Cardiac septum (tissue), 1 donor: ENCODE measurements at places on chromosomes 11 and 22.

DNA sequence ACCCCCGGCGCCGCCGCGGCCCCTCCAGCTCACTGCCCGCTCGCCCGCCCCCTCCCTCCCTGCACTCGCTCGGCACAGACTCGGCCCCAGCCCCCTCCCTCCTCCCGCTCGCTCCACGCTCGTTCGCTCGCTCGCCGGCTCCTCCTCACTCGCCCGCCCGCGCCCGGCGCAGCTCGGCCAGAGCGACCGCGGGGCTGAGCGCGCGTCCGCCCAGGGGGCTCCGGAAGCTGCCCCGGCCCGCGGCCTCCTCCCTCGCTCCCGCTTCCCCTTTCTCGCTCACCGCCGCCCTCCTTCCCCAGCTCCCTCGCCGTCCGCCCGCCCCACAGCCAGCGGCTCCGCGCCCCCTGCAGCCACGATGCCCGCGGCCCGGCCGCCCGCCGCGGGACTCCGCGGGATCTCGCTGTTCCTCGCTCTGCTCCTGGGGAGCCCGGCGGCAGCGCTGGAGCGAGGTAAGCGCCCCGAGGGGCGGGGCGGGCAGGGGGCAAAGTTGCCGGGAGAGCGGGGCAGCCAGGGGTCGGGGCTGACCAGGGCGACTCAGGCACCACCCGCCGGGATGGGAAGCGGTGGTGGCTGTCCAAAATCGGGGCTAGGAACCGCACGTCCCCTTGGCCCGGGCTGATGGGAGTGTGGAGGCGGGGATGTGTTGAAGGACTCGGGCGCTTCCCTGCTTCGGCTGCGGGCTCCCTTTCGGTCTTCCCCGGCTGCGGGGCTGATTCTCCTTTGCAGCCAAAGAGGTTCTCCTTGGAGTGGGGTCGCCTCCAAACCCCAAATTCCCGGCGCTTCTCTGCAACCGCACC is at the start of gene SEZ6L:
TSS of gene SEZ6L (plus strand) at position 148 of the 797 bp plus-strand sequence. CDS start at position 356, 208 bp downstream.
- no peak for DNase-seq

DNA sequence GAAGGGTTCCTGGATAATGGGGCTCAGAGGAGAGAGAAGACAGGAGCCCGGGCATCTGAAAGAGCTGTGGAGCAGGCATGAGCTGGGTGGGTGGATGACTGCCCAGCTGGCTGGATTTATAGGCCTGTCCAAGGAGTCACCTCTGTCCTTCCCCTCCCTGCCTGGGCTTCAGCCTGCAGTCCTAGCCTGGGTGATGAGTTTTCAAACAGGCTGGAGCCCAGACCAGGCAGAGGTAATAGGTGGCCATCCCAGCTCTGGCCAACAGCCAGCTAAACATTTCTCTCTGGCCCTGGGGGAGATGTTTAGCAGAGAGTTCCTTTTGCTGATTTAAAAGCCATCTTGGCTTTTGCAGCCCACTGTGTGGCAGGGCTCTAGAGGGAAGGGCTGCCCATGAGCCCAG is 5.4 kb downstream of the C11orf96 start:
- no peak for DNase-seq

DNA sequence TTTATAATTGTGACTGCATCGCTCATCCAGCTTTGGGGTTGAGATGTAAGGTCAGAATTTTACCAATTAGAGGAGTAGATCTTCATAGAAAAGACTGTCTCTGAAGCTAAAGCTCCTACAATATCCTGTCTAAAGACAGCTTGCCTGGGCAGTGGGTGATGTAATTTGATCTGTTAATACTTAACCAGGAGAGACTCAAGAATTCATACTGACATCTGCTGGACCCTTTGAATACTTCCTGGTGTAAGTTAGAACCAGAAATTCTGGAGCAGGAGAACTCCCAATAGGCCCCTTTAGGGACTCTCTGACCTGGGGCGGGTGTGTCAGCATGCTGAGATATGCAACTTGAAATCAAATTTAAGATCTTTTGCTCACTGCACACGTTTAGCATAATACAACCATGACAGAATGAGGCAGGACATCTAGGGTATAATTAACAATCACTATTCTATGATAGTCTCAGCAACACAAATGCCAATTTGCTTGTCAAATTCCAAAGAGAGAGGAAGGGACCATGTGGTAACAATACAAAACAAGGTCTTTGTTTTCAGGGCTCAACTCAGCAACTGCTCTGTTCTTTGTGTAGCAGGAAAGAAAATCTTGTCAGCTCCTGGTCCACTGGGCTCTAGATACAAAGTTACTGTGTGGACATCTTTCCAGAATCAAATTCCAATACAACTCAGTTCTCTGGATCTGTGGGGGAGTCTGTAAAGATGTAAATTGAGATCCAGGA is 143.9 kb downstream of the INSC start:
- no peak for DNase-seq

- DNase-seq: no peak
Observed at GRCh38 chr22:39317775-39318506, 1.5 kb downstream of the RPL3 start.

GRCh38 chr11:2776351-2777061 is 76.7 kb upstream of the KCNQ1OT1 start:
- DNase-seq: peak; percentile 55

GRCh38 chr11:57913715-57914704 is 109.7 kb upstream of the OR9Q1 start:
- no peak for DNase-seq

DNA sequence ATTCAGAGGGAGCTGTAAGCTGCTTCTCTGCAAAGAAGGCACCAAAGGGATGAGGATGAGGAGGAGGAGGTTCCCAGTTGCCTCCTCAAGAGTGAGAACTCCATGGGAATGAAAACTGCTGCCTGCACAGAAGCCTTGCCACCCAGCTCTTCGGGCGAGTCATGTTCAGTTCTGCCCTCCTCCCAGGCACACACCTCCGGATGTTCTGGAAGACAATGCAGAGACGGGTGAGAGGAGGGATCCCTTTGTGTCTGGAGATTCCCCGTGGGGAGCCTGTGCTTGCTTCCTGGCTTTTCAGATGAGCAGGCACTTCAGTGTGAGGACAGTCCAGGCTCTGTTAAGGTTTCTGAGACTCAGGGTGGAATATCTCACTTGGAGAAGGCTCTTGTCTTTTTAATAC is 295.6 kb downstream of the DDX10 start:
- no peak for DNase-seq

- no peak for DNase-seq
Observed at GRCh38 chr11:57370251-57370650, 10.7 kb downstream of the PRG3 start.

DNA sequence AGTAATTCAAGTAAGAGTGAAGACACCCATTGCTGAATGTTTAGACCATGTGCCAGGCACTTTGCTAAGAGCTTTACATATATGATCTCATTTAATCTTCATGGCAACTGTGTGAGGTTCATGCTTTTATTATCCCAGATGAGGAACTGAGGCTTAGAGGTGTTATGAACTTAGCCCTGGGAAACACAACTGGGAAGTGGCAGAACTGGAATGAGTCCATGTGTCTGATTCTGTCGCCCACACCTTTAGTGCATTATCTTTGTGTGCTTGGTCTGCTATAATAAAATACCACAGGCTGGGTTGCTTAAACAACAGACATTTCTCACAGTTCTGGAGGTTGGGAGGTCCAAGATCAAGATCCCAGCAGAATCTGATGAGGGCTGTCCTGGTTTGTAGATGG is 108.7 kb upstream of the PLET1 start:
- no peak for DNase-seq

- no peak for DNase-seq
Observed at GRCh38 chr11:5252192-5252918, 2.2 kb downstream of the HBG2 start.

DNA sequence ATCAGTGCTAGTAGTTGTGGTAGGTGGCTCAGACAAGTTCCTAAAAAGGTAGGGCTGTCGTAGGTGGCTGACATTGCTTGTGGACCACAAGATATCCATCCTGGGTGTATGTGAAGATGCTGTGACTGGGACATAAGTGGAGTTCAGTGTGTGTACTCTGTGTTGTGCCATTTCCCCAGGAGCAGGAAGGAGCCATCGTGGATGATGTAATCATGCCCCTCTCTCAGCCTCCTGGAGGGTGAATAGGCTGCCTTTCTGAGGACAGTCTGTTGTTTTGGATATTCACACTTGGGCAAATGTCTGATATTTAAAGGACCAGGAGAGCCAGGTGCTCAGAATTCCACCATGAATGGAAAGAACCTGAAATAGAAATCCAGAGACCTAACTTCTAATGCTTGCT is 2.7 kb downstream of the HEPHL1 start:
- no peak for DNase-seq

DNA sequence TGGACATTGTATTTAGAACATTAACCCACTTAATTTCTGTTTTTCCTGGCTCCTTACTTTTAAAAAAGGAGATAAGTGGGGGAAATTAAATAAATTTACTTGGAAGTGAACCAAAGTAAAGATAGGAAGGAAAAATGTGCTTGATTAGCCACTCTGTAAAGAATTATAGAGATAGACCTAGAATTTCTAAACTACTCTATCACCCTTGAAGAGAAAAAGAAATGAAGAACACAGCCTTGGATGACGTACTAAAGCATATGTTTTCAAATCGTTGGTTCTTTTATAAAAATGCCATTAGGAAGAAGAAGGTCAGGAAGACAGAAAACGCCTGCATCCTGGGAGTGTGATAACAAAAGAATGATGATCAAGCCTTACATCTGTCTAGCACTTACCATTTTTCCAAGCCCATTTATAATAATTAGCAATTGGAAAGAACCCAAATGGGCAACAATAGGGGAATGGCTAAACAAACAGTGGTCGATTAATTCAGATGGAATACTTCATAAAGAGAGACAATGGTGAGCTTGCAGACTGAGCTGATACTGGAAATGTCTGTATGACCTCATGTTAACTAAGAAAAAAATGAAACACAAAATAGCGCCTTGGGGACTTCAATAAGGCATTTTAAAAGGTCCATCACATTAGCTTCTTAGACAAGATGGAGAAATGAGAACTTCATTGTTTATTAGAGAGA is 81.0 kb upstream of the LRRC55 start:
- no peak for DNase-seq

DNA sequence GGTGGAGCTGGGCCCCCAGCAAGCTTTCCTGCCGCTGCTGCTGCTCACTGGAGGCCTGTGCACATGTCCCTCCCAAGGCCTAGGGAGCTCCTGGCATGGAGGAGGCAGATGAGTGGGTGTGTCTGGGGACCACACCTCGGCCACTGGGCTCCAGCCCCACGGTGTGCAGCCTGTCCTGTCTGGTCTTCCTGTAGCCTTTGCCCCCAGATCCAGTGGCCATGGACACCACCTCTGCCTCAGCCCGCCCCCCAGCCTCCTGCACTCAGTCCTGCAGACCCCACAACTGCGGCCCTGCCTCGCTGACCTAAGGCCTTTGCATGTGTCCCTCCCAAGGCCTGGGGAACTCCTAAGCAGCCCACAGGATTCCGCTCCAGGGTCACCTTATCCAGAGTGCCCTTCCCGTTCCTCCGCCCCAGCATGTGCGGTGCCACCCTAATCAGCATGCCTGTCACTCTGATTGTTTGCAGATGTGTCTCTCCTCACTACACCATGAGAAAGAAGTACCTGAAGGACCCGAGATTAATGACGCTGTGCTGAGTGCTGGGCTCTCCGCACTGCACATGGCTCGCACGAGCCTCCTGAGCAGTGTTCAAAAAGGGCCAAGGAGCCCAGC is 8.6 kb downstream of the GAL start:
- no peak for DNase-seq

- no peak for DNase-seq
Observed at GRCh38 chr11:34789196-34789834, 126.9 kb downstream of the APIP start.

- DNase-seq: no peak
Observed at GRCh38 chr11:72727521-72727920, 24.7 kb downstream of the ARAP1 start.

- peak; percentile 67 for DNase-seq
Observed at GRCh38 chr22:31278626-31279326, 13.5 kb downstream of the PIK3IP1 start.

DNA sequence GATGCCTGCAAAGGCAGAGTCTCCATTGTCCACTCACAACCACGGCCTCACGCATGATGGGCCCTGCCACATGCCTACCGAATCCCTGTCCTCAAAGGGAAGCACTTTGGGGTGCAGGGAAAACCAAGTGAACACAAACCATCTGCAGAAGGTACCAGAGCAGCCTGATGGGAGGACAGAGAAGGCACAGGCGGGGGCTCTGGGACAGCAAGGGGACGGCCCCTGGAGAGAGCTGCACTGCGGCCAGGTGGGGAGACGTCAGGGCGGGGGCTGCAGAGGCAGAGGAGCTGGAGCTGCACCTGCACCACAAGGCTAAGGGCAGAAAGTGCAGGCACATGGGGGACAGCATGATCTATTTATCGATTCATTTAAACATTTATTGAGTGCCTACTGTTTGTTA is 1056.0 kb downstream of the TBC1D22A start:
- DNase-seq: peak; percentile 22

DNA sequence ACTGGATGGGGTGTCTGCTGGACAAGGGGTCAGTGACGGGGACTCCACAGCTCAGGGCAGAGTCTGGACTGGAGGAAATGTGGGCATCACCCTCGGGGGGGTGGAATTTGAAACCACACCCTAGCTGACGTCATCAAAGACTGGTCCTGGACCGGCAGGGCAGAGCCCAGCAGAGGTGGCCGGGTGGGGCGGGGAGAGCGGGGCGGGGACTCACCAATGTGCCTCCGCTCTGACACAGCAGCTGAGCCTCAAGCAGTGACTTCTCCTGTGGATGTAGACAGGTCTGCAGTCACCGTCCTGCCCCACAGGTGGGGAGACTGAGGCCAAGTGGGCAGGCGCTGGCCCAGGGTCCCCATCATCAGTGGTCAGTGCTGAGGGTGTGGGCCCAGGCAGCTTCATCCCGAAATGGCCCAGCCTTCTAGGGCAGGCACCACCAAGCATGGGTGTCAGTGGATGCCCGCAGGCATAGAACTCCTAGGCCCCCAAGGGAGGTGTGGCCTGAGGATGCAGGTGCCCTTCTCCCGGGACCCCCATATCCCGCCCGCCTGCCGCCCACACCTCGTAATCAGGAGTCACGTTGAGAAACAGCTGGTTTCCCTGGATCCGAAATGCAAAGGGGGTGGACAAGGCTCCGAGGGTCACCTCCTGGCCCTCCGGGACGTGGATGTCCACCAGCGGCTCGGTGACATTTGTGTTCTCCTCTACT is 603 bp downstream of the CDHR5 start:
- DNase-seq: no peak

DNA sequence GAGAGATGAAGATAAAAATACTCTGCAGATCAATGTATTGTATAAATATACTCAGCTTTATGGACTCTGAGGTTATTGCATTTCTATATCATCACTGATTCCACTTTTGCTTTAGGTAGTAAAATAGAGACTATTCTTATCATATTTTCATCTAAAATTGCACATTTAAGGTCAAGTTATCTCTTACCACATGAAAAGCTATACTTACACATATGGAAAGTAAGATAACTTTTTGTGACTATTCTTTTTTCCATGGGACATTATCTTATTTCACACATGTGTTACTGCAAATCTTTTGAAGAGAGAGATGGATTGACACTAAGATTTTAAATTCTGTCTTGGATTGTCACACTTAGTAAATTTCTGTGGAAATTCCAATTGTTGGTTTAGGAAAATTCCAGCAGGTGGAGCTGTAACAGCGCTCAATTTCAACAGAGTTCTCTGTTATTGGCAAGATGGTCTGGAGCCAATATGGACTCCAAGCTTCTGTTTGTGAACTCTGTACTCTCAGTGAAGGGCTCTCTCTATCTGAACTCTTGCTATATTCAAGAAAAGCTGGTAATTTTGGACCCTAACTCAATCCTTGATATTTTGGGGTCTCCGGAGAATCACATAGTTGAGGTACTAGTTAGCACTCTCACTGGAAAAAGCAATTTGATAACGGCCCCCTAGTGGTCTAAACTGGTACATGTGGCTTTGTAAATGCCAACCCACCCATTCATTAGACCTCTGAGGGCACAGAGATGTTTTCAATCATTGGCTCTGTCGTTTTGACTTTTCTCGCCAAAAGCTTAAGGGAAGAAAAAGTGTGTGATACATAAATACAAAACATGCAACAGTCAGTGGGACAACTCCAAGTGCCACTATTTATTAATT is 429.7 kb downstream of the ETS1 start:
- no peak for DNase-seq
